ENCODE measurements at places on chromosomes 12 and 14. TPM values are rescaled to one million over a fixed set of nuclear protein-coding genes. Genes with fewer than 3 reads are reported as not detected.

The SLC38A6 gene
- total RNA-seq = 25.9 TPM

The TMTC1 gene
- 0.52 TPM for total RNA-seq

The ACRBP gene
- total RNA-seq = 0.15 TPM

The WNT5B gene
- 11.0 TPM for total RNA-seq

The CCDC38 gene
- not detected for total RNA-seq

The FSCB gene
- not detected for total RNA-seq

The BAZ1A gene
- 48.6 TPM for total RNA-seq

The RHEBL1 gene
- 0.10 TPM for total RNA-seq

DNA sequence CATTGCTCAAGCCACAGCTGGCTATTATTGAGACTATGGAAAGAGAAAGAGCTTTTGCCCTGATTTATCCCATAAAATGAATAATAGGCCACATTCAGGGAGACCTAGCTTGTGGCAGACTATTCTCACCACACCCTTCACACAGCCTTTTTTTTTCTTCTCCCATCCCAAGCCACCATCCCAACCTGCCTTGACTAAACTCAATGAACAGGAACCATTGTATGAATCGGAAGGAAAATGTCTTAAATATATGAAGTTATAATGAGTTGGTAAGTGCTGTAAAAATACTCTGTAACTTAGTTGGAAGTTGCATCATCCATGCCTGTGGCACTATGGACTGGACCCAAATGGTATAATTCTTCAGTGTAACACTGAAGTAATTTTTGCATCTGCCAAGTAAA, 338.4 kb downstream of the RAD51B start:
- peak; percentile 73 for DNase-seq

DNA sequence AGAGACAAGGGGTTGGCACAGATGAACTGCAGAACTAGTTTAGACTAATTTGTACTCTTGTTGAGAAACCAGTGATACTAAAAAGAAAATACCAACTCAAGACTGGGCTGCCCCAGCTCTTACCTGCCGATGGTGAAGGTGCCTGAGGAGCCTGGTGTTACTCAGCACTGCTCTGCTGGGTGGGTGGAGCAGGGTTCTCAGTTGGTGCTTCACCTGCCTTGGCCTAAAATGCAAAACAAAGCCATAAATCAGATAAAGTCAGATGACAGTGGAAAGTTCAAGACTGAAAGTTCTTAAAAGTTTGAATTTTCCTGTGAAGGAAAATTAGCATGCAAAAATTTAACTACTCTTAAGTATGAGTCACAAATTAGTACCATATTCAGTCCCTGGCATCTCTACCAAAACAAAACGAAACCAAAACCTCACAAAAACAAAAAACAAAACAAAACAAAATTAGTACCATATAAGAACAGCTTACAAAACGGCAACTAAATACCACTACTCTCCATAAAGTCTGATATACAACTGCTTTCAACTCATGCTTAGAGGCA, 21.9 kb downstream of the YBX3 start:
- no peak for DNase-seq

- DNase-seq = no peak
These were observed 977.7 kb upstream of the SEL1L start for GRCh38 chr14:82511399-82511798.

- DNase-seq = no peak
These were observed 76.6 kb downstream of the LRP6 start for GRCh38 chr12:12190087-12190809.

DNA sequence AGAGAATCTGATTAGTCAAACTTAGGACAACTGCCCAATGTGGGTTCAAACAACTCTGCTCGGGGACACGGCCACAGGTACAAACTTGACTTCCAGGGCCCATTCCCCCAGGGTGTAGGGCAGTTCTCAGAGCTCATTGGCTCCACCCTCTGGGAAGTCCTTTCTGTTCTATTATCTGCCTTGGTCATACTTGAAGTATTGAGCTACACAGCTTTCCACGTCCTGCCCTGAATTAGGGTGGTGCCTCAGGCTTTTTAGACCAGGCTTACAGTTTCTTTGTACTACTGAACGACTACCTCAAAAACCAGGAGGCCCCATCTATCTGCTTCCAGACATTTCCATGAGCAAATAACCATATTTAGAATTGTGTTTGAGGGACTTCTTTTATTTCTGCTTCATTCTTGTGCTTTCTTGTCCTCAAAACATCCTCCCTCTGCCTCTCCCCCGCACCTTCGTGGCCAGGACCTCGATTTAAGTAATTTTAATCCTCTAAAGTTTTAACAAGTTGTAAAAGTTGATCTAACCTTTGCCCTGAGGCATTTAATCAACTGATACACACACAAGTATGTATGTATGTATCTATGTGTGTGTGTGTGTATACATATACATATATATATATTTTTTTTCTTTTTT, 281.7 kb upstream of the AMIGO2 start:
- DNase-seq = no peak

- peak; percentile 53 for DNase-seq
These were observed 43.6 kb upstream of the ANO2 start for GRCh38 chr12:5988659-5989116.

GRCh38 chr12:32163596-32163995, 56.9 kb downstream of the BICD1 start:
- peak; percentile 33 for DNase-seq

DNA sequence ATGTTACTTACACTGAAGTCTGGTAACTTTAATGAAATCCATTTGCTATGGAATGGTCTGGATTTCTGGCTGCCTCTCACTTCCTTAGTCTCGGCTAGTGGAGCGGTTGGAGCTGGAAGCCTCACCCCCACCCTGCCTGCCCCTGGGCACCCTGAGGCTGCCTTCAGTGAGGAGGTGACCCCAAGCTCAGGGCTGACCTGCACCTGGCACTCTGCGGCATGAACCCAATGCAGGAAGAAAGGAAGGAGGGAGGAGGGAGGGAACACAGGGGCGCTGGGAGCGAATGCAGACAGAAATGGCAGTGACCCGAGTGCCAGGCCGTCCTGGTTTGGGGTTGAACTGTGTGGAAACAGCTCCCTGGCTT, 353.1 kb downstream of the TMEM121 start:
- DNase-seq = no peak

DNA sequence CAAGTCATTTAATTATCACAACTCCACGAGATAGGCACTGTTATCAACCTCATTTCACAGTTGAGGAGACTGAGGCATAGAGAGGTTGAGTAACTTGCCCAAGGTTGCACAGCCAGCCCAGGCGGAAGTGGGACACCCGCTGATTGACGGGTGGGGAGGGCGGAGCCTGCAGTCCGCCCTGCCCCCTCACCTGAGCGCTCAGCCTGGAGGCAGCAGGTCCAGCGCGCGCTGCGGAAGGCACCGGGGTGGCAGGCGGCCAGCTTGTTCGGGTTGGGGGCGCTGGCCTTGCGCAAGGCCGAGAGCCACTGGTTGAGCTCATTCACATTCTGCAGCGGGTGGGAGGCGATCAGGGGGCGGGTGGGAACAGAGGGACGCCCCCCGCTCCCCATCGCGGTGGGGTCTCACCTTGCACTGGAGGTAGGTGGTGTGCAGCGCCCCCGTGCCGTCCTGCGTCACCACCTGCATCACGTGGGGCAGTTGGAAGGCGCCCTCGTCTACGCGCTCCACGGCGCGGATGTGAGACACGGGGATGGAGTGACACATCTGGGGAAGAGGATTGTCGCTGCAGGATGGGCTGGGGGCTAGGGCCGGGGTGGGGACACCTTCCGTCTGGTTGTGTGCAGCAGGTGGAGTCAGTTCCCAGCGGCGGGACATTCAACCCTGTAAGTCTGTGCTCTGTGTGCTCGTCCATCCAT, 31.7 kb downstream of the RASAL1 start:
- DNase-seq = no peak

DNA sequence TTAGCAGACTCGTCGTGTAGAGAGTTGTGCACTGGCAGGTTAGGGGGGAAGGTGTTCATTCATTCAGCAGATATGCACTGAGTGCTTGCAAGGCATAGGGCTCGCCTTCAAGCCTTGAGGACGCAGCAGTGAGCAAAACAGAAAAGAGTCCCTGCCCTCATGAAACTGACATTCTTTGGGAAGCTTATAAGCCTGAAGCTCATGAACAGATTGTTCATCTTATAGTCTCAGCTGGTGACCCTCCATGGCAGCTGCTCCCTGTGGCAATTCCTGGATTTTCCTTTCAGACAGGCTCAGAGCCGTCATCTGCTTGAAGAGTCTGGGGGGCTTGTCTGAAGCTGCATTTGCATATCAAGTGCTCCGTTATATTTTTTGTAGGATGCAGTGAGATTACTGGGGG, 148.4 kb downstream of the PRKCH start:
- DNase-seq = no peak

GRCh38 chr14:94171208-94171607, 2.9 kb upstream of the PPP4R4 start:
- DNase-seq = no peak

DNA sequence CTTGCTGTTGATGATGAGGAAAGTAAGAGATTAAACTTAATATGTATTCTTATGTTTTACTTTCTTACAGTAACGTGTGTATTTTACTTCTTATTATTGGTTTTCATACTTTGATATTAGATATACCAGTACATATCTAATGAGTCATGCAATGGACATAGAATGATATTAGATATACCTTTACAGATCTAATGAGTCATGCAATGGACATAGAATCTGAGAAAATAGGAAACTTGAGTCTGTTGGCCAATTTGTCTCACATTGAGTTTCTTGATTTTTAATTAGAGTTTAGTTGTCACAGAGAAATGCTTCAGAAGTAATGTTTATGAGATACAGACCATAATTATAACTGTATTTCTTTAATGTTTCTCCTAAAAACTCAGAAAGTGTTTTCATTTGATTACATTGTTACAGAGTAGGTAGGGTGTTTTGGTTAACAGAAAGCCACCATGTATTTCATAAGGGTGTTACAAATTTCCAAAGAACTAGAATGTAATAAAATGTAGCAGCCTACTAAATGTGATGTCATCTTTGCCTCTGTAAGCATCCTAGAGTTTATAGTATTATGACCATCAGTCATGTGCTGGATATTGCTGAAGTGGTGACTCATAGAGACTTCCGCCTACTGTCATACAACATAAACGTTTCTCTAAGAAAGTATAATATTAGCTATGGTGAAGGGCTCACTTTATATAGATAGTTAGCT, 3.0 kb downstream of the GAS2L3 start:
- peak; percentile 65 for DNase-seq

DNA sequence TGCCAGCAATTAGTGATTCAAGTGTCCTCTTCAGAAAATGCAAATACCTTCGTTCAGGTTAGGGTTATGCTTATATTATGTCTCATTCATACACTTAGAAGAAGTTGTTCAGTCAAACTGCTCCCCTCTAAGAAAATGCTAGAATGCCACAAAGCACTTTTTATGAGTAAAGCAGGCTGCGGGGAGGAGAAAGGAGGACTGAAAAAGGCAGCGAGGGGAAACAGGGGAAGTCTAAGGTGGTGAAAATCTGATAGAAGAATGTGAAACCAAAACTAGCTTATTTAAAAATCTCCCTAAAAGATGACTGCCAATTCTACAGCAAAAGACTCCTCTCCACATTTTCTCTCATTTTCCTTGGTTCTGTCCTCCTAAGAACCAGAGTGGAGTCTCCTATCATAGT, 70.1 kb downstream of the PRKD1 start:
- no peak for DNase-seq

GRCh38 chr14:69664865-69665526, 53.6 kb downstream of the SUSD6 start:
- DNase-seq = no peak

GRCh38 chr14:76040704-76041103, 55.1 kb downstream of the IFT43 start:
- DNase-seq = no peak

DNA sequence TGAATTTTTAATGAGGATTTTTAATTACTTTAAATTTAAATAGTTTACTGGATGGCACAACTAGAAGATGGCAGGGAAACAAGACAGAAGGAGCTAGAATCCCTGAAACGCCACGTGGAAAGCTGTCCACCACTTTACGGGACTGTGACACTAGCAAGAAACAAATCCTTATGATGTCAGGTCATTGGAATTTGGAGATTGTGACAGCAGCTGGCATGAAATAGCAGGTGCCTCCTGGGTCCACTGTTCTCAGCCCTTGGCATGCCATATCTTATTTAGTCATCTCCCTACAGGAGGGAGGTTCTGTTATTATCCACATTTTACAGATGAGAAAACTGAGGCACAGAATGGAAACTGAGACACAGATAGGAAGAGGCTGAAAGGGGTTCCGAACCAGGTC, 113.8 kb downstream of the BCL11B start:
- DNase-seq = no peak

- peak; percentile 19 for DNase-seq
These were observed 111.9 kb downstream of the LRRK2 start for GRCh38 chr12:40336573-40337199.

- DNase-seq = no peak
These were observed 13.9 kb upstream of the ATP2A2 start for GRCh38 chr12:110266980-110267620.

GRCh38 chr12:53975064-53975471, 314 bp upstream of the HOTAIR start:
- no peak for DNase-seq

- no peak for DNase-seq
These were observed 169.6 kb upstream of the FRMD6 start for GRCh38 chr14:51482102-51482501.

GRCh38 chr14:51929910-51930682, 59.2 kb upstream of the RTRAF start:
- no peak for DNase-seq

DNA sequence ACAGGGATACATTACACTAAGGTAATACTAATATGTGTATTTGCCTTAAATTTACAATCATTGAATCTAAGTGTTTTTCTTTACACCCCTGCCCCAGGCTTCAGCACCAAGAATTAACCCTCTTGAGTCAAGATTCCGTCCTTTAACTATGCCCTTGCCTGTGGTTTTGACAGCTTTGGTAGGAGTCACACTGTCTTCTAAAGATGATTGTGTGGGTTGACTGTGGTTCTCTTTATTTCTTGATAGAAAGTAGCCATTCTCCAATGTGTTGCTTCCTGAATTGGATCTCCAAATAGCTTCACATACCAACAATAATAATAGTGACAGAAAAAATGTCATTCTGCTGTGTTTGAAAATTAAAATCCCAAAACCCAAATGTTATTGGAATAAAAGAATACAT, 3.6 kb downstream of the CLEC7A start:
- no peak for DNase-seq

DNA sequence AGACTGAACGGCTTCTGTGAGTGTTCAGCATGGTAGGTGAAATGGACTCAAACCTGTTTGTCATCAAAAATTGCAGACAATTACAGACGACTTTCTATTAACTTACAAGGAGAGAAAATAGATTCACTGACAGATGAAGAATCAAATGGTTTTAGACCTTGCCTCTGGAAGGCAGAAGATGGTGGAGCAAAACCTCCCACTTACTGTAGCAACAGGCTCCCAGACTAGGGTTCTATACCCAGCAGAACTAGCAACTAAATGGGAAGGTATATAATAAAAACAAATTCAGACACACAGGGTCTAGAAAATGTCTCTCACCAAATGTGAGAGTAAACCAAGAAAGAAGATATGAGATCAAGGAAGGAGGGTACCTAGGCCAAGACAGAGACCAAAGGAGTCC, 36.8 kb downstream of the RNF34 start:
- no peak for DNase-seq

DNA sequence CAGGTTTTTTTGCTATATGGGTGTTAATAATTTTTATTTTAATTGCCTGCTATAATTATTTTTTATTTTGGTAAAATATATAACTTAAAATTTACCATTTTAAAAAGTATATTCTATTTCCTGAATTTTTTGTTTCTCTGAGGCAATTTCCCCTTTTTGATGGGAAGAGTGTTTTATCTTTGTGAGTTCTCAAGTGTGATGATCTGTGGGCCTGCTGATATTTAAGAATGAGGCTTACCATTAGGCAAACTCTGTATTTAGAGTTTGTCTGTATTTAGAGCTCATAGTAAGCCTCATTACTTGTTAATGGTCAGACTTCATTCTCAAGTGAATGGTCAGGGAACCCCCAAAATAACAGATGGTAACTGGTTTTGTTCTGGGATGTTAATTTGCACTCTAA, 48.0 kb downstream of the WNK1 start:
- no peak for DNase-seq

Data from renal cortical epithelial cell (primary cell).